ENCODE measurements at places on chromosomes 3 and 15. TPM values are rescaled to one million over a fixed set of nuclear protein-coding genes. Genes with fewer than 3 reads are reported as not detected.

The IFT57 gene
- total RNA-seq = 20.6 TPM

The GABRR3 gene
- total RNA-seq = not detected

DNA sequence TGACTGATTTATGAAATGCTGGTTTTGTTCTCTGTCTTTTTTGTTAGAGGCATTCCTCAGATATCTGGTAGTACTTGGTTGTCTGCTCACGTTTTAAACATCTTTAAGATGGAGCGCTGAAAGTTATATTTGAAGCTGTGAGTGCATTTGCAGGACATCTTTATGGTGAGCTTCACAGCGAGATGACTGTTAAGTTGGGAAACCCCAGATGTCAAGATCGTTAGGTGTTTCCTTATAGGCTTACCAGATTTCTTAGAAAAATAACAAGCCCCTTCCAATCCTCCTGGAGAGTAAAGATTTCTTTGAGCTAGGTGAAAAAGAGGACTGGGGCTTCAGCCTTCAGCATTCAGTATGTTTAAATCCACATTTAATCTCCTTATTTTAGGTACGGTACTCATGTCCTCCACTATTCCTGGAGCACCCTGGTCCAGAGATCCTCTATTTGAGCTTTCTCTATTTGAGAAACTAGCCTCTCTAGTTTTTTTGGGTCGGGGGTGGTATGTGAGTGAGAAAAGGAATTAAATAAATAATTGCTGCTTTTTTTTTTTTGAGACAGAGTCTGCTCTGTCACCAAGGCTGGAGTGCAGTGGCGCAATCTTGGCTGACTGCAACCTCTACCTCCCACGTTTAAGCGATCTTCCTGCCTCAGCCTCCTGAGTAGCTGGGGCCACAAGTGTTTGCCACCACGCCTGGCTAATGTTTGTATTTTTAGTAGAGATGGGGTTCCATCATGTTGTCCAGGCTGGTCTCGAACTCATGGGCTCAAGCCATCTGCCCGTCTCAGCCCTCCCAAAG is 72.3 kb downstream of the ZNF609 start:
- DNase-seq = no peak

GRCh38 chr15:68599560-68600071 is 20.8 kb downstream of the CORO2B start:
- peak; percentile 54 for DNase-seq

DNA sequence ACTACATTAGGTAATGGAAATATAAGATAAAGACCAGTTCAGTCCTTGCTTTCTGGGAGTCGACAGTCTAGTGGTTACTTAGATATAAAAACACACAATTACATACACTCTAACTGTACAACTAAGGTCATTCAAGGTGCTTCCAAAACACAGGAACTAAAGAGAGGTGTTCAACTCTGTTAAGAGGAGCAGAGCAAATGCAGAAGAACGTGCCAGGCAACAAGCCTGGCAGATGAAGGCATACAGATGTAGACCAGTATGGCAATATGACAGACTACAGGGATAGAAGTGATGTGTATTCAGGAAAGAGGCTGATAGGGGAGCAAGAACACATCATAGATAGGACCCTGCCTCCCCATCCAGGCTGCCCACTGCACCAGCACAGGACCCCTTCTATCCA is 78.3 kb downstream of the CBLB start:
- DNase-seq = no peak

DNA sequence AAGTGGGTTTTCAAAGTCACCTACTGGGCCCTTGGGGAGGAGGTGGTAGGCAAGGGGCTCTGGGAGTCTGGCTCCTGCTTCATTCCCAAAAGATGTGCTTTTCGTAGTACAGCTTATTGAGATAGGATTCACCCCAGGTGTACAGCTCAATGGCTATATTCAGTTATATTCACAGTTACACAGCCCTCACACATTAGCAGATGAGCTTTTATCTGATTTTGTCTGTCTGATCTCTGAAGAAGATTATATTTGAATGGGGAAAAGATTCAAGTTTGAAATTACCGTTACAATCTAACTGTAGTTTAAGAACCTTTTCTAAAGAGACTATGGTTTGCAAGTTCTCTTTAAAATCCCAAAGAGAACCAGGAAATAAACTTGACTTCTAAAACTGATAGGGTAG is 27.3 kb downstream of the PXYLP1 start:
- DNase-seq = no peak

DNA sequence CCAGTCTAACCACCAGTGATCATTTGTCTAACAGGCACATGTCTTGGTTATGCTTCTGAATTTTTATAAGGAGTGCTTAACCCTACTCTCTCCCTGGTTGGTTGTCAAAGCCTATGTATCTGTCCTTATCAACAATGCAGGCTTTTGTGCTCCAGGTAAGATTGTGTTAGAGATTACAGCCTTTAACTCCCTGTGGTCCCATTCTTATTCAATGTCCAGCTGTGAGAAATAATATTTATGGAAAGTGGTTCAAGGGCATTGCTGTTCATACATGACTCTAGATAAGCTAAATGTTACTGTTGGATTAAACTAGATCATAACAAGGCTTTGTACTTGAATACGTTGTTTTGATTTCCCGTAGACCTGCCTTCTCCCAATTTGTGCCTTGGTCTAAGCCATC is 146.1 kb upstream of the TSC22D2 start:
- DNase-seq = no peak

DNA sequence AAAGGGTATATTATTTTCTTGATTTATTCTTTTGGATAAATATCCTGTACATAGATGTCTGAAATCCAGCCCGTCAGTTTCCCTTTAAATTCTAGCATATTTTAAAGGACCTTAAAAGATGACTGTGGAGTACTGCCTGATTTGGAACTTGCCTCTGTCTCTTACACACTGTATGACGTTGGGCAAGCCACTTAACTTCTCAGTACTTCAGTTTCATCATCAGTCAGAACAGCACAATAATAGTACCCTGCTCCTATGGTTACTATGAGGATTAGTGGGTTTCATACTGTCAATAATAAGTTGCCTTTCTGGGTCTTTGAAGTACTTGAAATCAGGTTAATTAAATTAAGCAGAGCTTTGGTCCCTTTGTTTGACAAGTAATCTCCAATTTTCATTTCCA is 374.3 kb downstream of the TIGIT start:
- DNase-seq = no peak

DNA sequence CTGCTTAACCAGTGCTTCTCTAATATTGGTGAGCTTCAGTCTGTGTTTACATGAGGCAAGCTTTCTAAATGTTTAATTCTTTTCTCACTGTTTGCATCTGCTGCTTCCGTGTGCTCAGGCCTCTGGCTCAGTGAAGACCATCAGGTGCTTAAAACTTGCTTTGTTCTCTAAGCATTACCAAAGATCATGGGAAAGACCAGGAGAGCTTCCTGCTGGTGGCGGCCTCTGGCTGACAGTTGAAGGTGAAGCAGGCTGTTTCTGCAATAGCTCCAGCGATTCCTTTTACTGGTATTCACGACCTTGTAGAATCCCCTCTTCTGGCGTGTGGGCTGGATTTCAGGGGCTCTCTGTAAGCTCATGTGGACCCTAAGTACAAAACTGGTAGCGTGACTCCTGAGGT is 45.1 kb downstream of the EDEM1 start:
- no peak for DNase-seq

DNA sequence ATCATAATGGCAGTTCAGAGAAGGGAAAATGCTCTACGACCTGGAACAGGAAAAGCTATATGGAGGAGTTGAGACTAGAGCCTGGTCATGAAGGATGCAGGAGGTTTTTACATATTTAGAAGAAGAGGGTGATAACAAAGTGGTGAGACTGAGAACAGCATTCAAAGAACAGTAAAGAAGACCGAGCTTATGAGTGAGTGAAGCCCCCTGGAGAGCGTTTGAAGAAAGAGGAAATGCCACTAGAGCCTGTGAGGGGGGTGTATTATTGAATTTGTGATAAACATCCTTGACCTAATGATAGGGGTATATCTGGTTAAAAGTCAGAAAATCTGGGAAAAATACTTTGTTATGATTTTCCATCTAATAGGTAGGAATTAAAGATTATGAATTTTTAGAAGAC is 4.2 kb downstream of the PARP9 start:
- DNase-seq = no peak

GRCh38 chr3:46856576-46857471 is 6.4 kb downstream of the MYL3 start:
- DNase-seq = no peak

DNA sequence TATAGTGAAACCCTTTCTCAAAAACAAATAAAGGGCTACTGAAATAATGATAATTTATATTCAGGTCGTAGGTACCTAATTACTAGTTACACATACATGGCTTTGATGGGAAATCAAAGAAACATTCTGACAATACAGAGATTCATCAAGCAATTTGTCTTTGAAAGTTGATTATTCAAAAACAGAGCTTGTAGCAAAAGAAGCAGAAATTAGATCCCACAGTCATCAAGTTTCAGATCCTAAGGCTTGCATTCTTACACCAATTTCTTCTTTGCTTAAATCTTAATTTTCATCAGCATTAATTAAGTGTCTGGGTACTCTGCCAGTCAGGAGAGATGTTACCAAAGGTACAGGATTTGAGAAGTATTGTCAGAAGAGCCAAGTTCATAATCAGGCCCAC is 1.5 kb upstream of the HEXA start:
- DNase-seq = no peak

- no peak for DNase-seq
Observed at GRCh38 chr3:170899455-170899854, 9.0 kb downstream of the EIF5A2 start.

Measured in lung microvascular endothelial cell (primary cell).